ENCODE measurements at places on chromosomes 7 and 10. TPM values are rescaled to one million over a fixed set of nuclear protein-coding genes. Genes with fewer than 3 reads are reported as not detected.
A peak's percentile ranks its signal among the peaks of the same experiment; 100 is the strongest.

DNA sequence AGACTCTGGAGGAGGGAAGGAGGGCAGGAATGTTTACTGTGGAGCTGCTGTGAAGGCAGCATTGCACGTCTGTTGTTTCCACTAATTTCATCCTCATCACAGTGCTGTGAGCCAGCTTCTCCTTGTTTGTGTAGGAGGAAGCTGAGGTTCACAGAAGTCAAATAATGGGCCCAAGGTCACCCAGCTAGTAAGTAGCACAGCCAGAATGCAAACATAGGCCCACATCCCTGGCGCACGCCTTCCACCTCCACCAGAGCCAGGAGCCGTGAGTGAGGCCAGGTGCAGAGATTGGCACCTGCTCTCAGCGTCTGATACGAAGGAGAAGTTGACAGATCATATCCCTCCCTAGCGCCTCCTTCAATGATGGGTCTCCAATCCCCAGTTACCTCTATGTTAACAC, 93.6 kb downstream of the HTR5A start:
- DNase-seq, result no peak

DNA sequence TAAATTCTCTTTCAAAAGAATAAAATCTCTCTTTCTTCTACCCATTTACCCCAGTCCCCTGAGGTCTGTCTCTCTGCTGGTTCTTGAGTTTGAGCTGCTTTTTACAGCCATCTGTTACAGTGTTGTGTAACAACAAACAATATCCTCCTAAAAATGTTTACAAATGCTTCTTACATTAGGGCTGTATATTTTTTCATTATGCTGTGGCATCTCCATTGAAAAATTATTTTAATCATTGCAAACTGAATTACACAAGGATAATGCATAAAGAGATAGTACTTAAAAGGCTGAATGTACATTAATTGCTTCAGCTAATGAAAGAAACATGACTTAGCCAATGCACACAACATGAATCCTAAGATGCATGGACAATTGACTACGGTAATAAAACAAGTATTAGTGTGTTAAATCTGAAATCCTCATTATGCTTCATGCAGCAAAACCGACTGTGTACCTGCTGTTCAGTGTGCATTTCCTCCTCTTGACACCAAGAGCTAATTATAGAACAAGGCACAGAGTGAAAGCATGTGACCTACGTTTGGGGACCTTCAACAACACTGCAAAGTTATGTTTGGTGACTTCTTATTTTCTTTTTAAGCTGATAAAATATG, 181.7 kb upstream of the RHOBTB1 start:
- DNase-seq, result no peak

Gene VSTM2A
- not detected for total RNA-seq

- DNase-seq, result peak; percentile 50
Observed at GRCh38 chr7:66845379-66846095, 75.5 kb upstream of the TMEM248 start.

DNA sequence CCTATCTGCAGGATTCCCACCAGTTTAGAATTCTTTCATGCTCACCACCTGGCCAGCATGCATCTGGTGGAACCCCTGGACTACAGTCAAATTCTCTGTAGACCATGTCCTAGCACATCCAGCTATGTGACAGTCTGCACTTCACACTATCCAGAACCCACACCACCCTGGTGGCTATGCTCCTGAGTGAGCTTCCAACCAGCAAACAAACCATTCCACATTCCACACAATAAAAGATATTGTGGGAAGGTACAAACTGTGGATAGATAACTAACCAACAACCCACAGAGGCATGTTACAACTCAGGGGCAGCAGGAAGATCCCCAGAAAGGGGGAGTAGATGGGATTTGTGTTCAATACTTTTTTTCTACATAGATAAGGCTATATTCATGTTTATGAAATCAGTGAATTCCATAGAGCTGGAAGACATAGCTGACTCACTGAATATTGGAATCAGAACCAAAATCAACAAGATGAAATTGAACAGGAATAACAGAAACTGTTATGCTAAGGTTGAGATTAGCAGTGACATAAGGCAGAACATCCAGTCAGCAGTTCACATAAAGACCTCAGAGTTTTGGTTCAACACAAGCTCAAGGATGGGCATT, 72.5 kb downstream of the LRRC17 start:
- no peak for DNase-seq

- no peak for DNase-seq
Observed at GRCh38 chr10:123274306-123275135, 120.3 kb downstream of the BUB3 start.

GRCh38 chr7:74130518-74130917, 43.6 kb upstream of the EIF4H start:
- no peak for DNase-seq

DNA sequence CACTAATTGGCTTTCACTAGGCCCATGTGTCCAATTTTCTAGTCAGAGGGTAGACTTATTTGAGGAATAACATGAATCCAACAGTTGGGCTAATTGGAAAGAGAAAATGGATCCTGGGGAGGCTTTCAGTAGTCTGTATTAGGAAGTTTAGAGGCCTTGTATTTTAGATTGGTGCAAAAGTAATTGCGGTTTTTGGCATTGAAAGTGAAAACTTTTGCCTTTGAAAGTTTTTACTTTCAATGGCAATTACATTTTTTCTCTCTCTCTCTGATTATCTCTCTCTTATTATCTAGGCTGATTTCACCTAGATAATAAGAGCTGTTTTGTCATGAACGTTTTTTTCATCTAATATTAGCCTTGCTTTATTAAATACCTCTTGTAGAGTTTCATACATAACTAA, 981.7 kb downstream of the REEP3 start:
- no peak for DNase-seq

GRCh38 chr7:84372712-84373111, 178.1 kb upstream of the SEMA3A start:
- no peak for DNase-seq

Gene NPFFR1
- not detected for total RNA-seq

DNA sequence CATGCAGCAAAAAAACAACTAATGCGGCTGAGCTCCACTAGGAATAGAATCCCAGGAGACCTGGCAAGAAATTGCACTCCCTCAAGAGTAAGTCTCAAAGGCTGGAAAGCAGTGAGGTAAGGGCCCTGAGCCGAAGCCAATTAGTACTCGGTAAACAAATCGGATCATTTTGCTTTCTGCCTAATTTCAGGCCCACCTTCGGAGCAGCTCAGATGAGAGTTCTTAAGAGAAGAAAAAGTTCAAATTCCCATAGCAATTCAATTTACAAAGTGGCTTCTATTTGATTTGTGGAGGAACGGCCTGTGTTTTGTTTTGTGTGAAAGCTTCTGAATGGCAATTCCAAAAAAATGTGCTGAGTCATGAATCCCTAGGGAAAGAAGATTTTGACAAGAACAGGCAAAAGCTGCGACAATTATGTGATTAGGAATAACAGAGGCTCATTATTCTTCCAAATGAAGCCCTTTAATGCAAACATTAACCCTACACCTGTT, 60.9 kb downstream of the SLC16A9 start:
- no peak for DNase-seq

GRCh38 chr10:70596860-70597809, 5.4 kb downstream of the PRF1 start:
- peak; percentile 54 for DNase-seq

- DNase-seq, result no peak
Observed at GRCh38 chr7:44379366-44380188, 54.2 kb upstream of the CAMK2B start.

DNA sequence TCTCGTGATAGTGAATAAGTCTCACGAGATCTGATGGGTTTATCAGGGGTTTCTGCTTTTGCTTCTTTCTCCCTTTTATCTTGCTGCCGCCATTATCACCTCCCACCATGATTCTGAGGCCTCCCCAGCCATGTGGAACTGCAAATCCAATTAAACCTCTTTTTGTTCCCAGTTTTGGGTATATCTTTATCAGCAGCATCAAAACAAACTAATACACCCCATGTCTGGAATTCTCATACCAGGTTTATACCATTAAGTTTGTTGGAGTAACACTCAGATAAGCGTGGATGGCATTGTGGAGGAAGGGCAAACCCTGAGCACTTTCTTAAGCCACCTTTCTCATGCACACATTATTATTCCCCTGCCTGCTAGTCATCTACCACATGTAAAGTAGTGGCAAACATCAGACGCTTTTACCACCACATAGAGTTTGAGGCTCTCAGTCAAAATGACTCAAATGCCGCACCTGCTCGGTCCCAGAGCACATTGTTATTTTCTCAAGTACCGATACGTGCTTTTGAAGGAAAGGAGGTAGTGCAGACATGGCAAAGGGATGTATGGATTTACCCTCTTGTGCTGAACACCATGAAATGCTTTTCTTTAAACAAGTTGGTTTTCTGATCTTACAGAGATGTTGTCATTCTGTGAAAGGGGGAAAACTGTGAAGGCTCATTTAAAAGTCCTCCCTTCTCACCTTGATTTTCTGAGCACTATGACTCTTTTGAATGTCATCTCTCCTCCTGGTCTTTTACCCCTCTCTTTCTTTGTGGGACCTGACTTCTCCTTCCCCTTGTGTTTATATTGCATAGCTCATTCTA, 429.7 kb downstream of the EXOC4 start:
- no peak for DNase-seq

- peak; percentile 93 for DNase-seq
Observed at GRCh38 chr7:77537136-77537777, at the start of gene PTPN12. Gene PTPN12 (plus strand): TSS chr7:77537295. CDS start chr7:77537547, 252 bp downstream.

DNA sequence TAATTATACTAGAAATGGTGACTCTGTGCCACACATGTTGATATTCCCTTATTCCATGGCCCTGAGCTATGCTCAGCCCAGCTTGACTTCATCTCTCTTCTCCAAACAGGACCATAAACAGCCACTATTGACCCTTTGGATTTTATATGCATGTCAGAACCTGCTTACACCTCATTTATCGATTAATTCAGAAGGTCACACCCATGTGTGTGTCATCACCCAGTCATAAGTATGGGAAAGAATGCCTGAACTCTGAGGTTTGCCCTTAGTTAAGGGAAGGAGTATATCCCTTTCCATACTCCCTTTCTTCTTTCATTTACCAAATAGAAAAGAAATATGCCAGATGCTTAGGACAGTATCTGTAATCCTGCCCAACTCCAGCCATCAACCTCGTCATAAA, 602.3 kb downstream of the SORCS3 start:
- DNase-seq, result no peak

- DNase-seq, result no peak
Observed at GRCh38 chr10:11720260-11720741, 21.9 kb upstream of the ECHDC3 start.

- DNase-seq, result no peak
Observed at GRCh38 chr7:73533742-73534141, 11.6 kb upstream of the BAZ1B start.

Gene GPR15LG
- total RNA-seq, result not detected

- DNase-seq, result no peak
Observed at GRCh38 chr7:42162560-42163325, 74.3 kb downstream of the GLI3 start.

DNA sequence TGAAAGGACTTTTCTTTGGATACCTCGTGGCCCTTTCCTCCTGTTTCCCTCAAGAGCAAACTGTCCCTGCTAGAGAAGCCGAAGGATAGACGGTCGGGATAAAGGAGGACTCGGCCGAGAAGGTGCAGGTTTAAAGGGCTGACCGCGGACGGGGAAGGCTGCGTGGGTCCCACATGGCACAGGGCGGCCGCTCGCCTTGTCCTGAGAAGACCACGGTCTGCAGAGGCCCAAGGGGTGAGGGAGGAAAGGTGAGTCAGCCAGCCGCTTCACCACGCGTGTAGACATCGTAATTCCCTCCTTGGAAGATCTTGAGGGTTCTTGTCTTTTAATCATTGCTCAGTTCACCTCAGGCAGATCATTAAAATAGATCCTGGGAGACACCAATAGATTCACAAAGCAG, 253.8 kb downstream of the DPP6 start:
- no peak for DNase-seq

- DNase-seq, result no peak
Observed at GRCh38 chr10:16606421-16606820, 84.7 kb upstream of the C1QL3 start.

DNA sequence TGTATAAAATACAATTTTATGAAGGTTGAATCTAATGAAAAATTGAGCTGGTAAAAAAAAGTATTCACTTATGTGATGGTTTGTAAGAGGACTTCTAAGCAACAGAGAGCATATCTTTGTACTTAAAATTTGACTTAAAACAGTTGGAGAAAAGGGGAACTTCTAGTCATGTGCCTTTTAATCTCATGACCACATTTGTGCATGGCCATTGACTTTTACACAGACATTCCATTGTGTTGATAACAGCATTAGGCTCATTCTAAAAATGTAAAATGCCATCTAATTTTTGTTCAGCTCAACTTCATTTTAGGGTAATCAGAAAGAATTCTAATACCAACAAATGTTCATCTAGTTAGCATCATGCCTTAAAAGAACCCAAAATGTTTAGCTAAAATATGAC, 119.9 kb downstream of the HPSE2 start:
- DNase-seq, result no peak

DNA sequence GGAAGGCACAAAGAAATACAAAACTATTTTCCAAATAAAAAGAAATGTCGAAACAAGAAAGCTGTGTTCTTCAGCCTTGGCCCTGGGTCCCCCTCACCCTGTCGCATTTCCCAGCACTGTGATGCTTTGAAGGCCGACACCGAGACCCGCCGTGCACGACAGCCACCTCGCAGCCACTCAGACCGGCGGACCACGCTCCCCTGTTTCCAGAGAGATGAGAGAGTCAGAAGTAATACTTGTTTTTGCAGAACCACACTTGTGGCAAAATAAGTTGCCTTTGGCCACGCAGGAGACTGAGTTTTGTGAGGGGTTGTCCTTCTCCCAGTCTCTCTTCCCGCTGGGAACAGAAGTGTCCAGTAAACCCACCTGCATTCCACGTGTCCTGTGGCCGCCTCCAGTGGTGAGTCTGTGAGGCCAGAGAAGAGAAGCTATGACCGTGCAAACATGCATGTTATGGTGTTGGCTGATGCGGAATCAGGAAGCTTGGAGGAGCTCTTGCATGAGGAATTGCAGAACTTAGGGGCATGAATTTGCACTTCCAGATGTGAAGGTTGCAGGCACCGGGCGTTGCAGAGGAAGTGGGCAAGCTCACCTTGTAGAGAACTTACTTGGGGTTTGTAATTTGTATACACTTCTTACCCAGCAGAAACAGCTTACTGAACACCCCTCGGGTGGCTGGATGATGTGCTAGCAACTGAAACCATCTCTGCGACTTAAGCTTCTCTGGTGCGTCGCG, 194.5 kb downstream of the EBF3 start:
- DNase-seq, result no peak

GRCh38 chr10:51301644-51302043, 227.4 kb downstream of the PRKG1 start:
- no peak for DNase-seq

Gene CDK5
- total RNA-seq, result 6.8 TPM

GRCh38 chr7:44757311-44757710, 8.7 kb downstream of the ZMIZ2 start:
- DNase-seq, result peak; percentile 95

Measured in right cardiac atrium (tissue), 5 donors.